Fibroblast of villous mesenchyme (primary cell): ENCODE measurements at places on chromosomes 4 and X.

DNA sequence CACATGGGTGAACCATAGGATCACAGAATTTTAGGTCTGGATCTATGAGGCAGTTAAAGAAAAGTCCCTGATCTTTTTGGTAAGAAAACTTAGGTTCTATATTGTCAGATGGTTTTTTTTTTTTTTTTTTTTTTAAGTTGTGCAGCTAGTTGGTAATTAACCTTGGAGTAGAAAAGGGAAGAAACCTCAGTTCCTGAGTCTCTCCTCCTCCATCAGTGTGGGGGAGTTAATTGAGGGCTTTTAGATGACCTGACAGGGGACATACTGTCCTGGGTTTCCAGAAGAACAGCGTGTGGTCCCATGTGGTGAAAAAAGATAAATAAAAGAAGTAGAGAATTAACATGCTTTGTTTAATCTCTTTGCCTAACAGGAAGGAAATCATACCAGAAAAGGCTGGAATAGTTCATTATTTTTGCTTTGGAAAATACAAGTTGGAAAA lies 123.7 kb downstream of the ARHGAP10 start:
- no peak for DNase-seq

DNA sequence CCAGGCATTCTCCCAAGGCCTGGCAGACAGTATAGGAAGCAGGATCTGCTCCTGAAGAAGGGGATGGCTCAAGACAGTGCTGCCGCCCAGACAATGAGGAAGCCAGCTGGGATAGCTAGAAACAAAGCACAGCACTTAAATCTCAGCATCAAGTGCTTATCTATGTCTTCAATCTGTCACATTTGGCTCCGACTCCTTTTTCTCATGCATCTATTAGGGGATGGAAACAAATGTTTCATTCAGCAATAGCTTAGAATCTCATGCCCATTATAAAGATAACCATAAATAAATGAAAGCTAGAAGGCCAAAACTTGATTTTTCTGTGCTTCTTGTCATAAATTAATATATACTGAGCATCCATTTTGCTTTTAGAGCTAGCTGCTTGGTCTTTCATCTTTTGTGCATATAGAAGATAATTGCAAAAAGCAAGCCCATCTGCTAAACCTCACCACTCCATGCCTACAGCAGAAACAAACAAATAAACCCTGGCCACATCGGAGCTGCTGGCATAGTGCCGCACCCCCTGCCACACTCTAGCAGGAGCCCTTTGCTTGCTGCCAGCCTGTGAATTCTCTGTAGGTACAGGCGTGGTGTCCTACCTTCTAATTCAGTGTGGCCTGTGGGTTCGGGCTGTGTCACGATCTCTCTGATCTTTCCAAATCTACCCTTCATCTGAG lies 75.9 kb downstream of the AASDH start:
- no peak for DNase-seq

GRCh38 chrX:87409113-87409841 lies 108.3 kb upstream of the KLHL4 start:
- DNase-seq, result peak; percentile 86

DNA sequence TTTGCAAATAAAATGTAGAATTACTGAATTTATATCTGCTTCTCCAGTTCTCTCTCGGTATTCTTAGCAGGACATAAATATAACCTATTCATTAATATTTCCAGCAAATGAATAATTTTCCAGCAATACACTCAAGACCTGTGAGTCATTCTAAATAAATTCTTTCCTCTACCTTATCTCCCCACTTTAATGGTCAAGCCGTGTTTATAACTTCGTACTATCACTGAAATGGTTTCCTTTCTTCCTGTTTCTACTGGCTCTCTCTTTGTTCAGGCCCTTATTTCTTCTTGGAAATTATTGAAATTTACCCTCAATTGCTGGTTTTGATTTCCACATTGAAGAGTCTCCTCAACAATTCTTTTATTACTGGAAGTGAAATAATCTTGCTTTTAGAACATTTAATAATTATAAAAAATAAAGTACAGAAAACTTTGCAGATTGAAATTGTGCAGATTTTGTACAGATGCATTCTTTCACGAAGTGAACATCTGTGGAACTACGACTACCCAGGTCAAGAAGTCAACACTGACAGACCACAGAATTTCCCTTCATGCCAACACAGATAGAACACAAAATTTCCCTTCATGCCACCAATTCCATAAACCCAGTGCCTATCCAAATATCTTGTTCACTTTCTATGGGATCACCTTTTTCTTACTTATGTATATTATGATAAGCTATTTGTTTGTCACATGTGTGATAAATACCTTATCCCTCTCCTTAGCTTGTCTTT lies 205.7 kb downstream of the FAT4 start:
- peak; percentile 79 for DNase-seq

- DNase-seq, result peak; percentile 92
Measured at GRCh38 chr4:8260656-8261111, 8.9 kb upstream of the HTRA3 start.

DNA sequence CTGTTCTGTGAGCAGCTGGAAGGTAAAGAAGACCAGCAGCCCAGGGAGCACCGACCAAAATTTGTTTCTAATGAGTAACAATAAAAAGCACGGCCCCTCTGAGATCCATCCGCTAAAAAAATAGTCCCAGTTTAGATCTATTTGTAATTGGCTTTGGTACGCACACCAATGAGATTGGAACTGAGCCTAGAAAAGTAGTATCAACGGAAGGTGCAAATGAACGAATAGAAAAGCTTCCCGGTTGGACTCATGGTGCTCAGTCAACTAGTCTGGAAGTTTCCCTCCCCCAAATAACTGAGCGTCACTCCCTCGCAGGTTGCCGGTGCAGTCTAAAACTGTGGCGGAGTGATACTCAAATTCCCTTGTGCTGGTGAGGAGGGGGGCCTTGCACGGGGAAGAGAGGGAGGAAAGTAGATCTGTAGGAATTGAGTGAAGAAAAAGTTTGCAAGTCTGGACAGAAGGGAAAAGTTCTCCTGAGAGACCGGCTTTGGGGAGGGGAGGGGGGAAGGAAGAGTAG lies at the start of gene COL4A5:
COL4A5 (plus strand) TSS at position 413 of the 517 bp plus-strand sequence. CDS start 288 bp downstream, outside the sequence.
- peak; percentile 88 for DNase-seq

GRCh38 chr4:181998398-181999295 lies 244.6 kb upstream of the TENM3 start:
- no peak for DNase-seq

GRCh38 chrX:17563076-17563475 lies 174.2 kb upstream of the SCML1 start:
- no peak for DNase-seq

- no peak for DNase-seq
Measured at GRCh38 chr4:169348541-169348940, 77.8 kb upstream of the SH3RF1 start.

GRCh38 chrX:38304010-38304409 lies 23.3 kb downstream of the RPGR start:
- DNase-seq, result no peak

- no peak for DNase-seq
Measured at GRCh38 chr4:107497054-107497453, 223.0 kb downstream of the PAPSS1 start.

- DNase-seq, result peak; percentile 87
Measured at GRCh38 chrX:111041018-111041462, 55.0 kb upstream of the PAK3 start.

GRCh38 chr4:31045724-31046318 lies 325.7 kb downstream of the PCDH7 start:
- DNase-seq, result peak; percentile 13

GRCh38 chr4:48862661-48863060 lies 31.8 kb downstream of the OCIAD1 start:
- DNase-seq, result no peak

- DNase-seq, result no peak
Measured at GRCh38 chr4:174369985-174370384, 86.3 kb downstream of the CEP44 start.

DNA sequence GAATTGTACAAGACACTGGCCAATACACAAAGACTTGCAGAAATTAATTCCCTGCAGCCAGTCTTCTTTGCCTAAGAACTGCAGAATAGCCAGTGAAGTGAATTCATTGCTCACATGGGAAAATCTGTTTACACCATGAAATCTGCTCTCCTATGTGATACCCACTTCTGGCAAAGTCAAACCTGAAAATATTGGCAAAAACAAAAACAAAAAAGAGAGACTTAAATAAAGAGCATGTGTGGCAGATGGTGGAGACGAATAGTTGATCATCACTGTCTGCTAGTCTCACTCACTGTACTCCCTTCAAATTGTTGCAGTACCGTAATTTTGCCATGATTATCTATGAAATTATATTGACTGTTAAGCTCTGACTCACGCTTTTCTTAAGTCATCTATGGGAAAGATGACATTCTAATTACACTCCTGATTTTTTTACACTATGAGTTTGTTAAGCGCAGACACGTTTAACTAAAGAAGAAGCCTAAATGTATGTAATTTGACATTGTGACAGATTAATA lies 406.8 kb downstream of the PCDH7 start:
- DNase-seq, result no peak

- DNase-seq, result no peak
Measured at GRCh38 chrX:154313147-154313546, 17.6 kb downstream of the TKTL1 start.

DNA sequence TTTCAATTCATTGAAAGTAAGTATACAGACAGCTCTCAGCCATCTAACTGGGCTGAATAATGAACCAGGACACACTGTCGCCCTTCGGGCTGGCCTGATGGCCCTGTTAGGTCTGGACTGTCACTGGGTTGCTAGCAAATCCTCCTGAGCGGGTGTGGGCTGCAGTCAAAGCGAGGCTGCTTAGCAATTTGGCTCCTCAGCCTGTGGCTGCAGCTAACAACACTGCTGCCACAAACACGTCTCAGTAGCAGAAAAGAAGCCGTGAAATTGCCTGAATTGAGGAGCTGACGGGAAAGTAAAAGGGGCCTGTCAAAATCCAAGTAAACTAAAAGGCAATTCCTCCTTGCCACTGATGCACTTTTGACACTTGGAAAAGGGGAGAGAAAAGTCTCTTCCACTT lies 72.8 kb downstream of the SMIM20 start:
- DNase-seq, result no peak

DNA sequence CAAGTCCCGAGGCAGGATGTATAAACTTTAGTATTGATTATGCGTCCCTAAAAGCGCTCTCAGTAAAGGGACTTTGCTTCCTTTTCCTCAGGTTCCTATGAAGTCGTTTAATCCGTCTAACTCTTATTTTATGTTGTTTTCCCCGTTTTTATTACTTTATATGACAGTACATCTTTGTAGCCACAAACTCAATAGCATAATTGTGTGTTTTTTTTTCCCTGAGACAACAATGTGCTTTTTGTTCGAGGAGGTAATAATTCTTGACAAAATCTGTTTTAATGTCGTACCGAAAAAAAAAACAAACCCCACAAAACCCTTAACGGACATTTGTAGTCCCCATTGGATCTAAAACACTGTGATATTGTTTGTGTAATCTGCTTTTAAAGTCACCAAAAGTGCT lies 17.9 kb upstream of the PPP2R3B start:
- DNase-seq, result no peak

GRCh38 chrX:53616946-53617345 lies 69.6 kb downstream of the HUWE1 start:
- no peak for DNase-seq

GRCh38 chr4:90330546-90330945 lies 203.4 kb downstream of the CCSER1 start:
- no peak for DNase-seq

DNA sequence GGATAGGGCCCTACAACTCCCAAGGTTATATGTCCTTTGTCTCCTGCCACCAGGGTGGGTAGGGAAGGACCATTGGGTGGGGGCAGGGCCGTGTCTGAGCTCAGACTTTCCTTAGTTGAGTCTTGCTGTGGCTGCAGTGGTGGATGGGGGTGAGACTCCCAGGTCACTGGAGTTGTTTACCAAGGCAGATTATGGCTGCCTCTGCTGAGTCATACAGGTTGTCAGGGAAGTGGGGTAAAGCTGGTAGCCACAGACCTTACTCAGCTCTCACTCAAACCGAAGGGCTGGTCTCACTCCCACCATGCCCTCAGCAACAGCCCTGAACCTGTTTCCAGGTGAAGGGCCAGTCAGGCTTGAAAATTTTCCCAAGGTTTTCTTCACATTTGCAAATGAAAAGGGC lies 58.8 kb upstream of the FAAH2 start:
- no peak for DNase-seq

DNA sequence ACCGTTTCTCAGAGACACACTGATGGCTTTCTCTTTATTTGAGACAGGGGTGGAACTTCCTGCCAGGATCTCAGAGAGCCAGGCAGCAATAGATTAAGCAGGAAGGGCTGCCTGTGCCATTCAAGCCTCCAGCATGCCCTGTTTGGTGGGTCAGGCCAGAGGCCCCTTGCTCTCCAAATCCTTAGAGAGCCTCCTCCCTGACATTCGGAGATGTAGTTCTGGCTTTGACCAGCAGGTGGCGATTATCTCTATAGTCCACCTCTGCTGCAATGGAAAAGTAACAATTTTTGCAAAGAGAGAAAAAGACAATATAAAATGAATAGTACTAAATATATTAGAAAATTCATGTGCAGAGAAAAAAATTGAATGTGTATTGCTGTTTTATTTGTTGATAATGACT lies 93.9 kb downstream of the NXF2B start:
- peak; percentile 39 for DNase-seq

DNA sequence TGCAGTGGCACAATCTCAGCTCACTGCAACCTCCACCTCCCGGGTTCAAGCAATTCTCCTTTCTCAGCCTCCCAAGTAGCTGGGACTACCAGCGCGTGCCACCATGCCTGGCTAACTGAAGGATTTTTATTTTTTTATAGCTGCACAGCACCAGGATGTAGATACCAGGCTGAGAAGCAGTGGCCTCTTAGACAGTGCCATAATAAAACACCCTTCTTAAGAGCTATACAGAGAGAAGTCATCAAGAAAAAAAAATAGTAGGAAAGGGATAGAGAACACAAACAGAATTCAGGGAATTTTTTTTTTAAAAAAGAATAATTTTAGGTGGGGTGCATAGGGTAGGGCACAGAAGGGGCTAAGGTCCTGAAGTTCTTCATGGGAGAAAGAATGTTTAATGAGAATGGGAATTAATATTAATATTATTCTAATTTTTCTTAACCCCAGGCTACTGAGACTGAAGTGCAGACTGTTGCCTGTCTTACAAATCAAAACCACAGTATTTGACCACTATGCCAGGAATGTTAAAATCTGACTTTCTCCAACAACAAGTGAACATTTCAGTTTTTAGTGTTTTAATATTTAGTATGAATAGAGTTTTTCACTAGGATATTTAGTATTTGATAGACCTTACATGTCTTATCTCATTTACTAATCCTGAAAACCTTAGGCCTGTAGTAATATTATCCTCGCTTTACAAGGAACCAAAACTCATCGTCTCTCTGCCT lies 146.7 kb downstream of the KCNIP4 start:
- DNase-seq, result peak; percentile 7

- DNase-seq, result no peak
Measured at GRCh38 chr4:37641352-37641751, 44.8 kb downstream of the RELL1 start.

DNA sequence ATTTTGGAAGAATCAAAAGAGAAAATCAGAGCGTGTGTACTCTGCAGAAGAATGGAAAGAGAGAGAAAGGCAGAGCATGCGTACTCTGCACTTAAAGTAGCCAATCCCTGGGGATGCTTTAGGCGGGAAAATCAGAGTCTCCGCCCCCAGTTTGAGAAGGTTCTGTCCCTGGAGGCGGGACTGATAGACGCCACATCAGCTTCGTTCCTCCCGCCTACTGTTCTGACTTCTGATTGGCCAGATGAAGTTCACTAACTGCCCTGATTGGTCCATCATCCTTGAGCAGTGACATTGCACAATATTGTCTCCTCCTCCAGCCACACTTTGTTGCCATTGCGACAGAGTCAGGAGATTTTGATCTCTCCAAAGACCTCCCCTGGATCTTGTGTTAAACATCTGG lies 23.8 kb downstream of the SSX1 start:
- peak; percentile 16 for DNase-seq
